Activated CD4-positive, alpha-beta T cell treated with anti-CD3 and anti-CD28 coated beads, Interleukin-2, amount 50 U/mL, for 16 hours (primary cell): ENCODE measurements at places on chromosomes 1 and 21.

GRCh38 chr1:11535761-11536572, 57.0 kb downstream of the DISP3 start:
- DNase-seq = no peak

DNA sequence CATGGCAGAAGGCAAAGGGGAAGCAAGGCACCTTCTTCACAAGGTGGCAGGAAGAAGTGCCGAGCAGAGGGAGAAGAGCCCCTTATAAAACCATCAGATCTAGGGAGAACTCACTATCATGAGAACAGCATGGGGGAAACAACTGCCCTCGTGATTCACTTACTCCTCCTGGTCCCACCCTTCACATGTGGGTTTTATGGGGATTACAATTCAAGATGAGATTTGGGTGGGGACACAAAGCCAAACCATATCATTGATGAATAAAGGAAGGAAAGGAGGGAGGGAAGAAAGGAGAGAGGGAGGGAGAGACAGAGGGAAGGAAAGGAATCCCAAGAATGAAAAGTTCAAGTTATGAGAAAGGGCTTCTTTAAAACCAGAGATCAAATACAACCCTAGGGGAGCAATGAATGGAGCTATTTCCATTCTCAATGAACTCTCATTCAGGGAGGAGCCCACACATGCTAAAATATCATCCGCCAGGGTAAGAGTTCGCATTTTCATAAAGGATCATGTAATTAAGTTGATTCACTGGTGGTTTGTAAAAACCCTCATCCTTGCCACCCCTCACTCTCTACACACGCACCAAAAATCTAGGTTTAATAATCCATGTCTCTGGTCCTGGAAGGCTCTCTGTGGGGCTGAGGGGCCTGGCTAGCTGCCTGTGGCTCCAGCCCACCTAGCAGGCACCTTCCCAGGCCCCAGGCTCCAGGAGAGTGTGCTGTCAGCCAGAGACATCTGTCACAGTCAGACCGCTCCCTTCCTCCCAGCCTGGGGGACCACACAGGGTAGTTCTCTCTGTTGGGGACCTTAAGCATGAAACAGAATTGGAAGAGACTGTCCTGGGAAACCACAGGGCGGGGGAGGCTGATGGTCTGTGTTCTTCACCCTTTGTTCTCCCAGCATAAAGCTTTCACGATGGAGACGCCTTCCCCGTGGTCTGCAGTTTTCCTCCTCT, 94.0 kb downstream of the CCDC185 start:
- no peak for DNase-seq

- DNase-seq = no peak
Measured at GRCh38 chr1:94526152-94526980, 15.2 kb downstream of the F3 start.

GRCh38 chr1:32724678-32725614, 22.4 kb upstream of the SYNC start:
- DNase-seq = peak; percentile 63

DNA sequence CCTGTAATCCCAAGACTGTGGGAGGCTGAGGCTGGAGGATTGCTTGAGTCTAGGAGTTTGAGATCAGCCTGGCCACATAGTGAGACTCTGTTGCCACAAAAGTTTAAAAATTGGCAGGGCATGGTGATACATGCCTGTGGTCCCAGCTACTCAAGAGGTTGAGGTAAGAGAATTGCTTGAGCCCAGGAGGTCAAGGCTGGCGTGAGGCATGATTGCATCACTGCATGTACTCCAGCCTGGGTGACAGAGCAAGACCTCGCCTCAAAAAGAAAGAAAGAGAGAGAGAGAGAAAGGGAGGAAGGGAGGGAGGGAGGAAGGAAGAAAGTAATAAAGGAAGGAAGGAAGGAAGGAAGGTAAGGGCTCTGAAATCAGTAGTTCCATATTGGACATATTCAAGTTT, 25.0 kb downstream of the GLUL start:
- no peak for DNase-seq
